ENCODE measurements at places on chromosomes 2 and 18. TPM values are rescaled to one million over a fixed set of nuclear protein-coding genes. Genes with fewer than 3 reads are reported as not detected.

DNA sequence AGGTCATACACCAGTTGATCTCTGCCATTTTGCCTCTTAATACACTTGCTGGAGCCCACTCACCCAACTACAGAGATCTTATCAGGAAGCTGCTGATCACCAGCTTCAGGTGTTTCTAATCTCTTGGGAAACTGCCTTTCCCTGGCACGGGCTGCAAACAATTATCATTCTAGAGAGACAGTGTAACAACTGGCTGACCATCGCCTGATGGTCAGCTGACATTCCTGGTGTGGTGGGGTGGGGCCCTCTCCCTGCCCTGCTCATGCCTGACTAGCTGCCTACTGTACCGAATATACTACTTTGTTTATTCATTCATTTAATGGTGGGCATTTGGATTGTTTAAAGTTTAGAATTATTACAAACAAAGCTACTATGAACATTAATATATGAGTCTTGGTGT lies 311.5 kb downstream of the CBLN2 start:
- no peaks in the 10 kb centered on the region for H3K27me3 ChIP-seq
- DNase-seq = no peak
- no peaks in the 10 kb centered on the region for H3K36me3 ChIP-seq

- no peaks in the 10 kb centered on the region for H3K36me3 ChIP-seq
- no peaks in the 10 kb centered on the region for H3K27me3 ChIP-seq
- H3K27ac ChIP-seq = no peak overlapping the region
- DNase-seq = no peak
Observed at GRCh38 chr2:65275141-65275915, 47.7 kb downstream of the ACTR2 start.

DNA sequence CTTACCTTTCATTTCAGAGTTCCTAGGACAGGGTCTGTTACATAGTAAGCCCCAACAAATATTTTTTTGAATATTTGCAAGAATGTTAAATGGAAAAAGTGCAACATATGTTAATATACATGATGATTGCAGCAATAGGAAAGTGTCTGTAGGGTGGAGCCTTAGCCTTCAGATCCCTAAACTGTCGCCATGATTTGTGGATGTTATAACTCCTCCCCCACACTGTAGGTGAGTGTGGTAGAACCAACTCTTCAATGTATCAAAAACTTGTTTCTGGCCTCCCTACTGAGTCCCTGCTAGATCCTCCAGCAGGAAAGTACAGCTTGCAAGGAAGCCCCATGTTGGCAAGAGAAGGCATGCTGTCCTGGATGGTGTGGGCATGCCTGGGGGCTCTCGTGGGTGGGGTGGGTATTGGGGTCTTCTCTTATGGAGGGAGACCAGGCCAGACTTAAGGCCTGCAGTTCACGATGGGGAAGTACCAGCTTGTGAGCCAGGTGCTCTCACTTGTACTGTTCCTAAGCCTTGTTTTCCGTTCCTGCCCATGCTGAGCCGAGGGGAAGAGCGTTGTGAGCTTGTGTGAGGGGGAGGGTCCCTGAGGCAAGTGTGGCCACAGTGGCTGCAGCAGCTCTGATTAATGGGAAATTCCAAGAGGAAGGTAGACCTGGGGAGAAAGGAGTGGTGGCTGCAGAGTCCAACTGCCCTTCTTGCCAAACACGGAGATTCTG lies 11.4 kb downstream of the FHOD3 start:
- DNase-seq = no peak
- no peak overlapping the region for H3K4me3 ChIP-seq
- no peaks in the 10 kb centered on the region for H3K36me3 ChIP-seq
- peaks cover 32% of the 10 kb centered on the region for H3K4me1 ChIP-seq

DNA sequence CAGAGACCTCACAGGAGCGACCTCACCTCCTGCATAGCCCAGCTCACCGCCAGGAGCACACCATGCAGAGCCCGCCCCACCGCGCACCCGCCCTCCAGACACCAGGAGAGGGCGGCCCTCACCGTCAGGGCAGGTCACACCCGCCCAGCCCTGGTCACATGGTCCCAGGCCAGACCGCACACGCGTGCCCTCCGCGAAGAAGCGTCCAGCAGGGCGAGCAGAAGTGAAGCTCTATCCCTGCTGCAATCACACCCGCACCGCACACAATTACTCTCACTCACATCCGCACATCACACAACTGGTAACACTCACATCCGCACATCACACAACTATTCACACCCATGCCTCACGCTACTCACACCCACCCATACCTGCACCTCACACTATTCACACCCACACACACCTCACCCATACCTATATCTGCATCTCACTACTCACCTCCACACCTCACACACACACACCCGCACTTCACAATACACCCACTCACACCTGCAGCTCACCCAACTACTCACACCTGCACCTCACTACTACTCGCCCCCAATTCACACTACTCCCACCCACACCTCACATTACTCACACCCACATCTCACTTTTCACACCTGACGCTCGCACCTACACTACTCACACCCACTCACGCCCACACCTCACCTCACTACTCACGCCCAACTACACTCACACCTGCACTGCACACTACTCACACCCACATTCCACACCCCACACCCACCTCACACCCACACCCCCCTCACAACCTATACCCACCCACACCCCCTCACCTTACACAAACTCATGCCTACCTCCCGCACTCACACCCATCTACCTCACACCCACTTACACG lies 242.0 kb downstream of the HDAC4 start:
- H3K27ac ChIP-seq = no peak overlapping the region
- H3K36me3 ChIP-seq = no peaks in the 10 kb centered on the region
- DNase-seq = peak; percentile 49
- H3K4me1 ChIP-seq = no peaks in the 10 kb centered on the region
- no peaks in the 10 kb centered on the region for H3K27me3 ChIP-seq

DNA sequence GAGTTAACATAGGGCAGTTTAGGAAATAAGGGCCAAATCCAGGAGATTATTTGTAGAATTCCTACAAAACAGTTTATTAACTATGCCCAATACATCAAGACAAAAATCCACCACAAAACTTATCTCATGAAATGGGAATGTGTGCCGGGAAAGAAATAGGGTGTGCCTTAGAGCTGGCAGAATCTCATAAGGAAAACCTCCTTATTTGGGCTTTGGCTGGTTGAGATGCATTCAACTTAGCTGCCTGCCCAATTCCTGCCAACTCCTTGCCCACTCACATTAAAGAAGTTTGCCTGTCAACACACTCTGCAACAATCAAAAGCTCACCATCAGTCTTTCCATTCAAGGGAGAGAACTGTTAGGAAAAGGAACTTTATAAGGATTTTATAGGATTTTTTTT lies 500.6 kb downstream of the SATB2 start:
- H3K27me3 ChIP-seq = no peaks in the 10 kb centered on the region
- no peak overlapping the region for H3K27ac ChIP-seq
- no peak overlapping the region for H3K4me3 ChIP-seq
- DNase-seq = no peak

- no peak overlapping the region for H3K27ac ChIP-seq
- H3K4me3 ChIP-seq = no peak overlapping the region
- H3K36me3 ChIP-seq = no peaks in the 10 kb centered on the region
- no peak for DNase-seq
Observed at GRCh38 chr2:136362676-136363390, 244.9 kb upstream of the CXCR4 start.

DNA sequence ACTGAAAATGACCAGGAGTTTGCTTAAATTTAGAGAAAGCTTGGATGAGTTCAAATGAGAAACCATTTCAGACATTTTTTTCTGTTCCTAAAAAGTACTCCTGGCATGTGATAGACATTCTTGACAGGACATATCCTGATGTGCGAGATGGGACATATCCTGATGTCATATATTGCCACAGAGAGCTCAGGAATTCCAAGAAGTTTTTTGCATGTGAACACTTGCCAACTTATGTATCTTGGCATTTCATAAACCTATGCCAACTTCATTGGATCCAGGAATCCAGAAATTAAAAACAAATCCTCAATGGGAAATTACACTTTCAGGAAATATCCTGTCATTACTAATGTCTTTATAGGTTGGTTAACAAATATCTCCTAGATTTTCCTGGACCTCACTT lies 2.9 kb upstream of the SERPINB3 start:
- H3K4me1 ChIP-seq = no peaks in the 10 kb centered on the region
- DNase-seq = no peak
- H3K4me3 ChIP-seq = no peak overlapping the region
- H3K27ac ChIP-seq = no peak overlapping the region

Gene AGXT
- 0.14 TPM for total RNA-seq

DNA sequence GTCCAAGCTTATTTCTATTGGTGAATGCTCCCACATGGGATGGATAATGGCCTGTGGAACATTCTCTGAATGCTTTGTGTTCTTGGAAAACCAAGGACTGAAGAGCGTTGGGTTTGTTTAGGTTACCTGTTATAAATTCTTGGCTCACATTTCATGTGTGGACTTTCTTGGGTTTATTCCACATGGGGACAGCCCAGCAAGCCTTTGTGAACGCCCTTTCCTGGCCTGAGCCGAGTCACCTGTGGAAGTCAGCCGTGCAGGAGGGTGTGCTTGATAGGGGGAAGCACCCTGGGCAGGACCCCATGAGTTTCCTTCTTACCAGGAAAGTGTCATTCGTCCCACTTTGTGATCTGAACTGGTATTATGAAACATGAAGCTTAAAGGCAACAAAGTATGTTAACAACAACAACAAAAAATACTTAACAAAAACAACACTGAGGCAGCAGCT lies 4.1 kb downstream of the RAB31 start:
- no peaks in the 10 kb centered on the region for H3K27me3 ChIP-seq
- peaks cover 60% of the 10 kb centered on the region for H3K4me1 ChIP-seq
- no peaks in the 10 kb centered on the region for H3K36me3 ChIP-seq
- H3K4me3 ChIP-seq = no peak overlapping the region
- DNase-seq = no peak
- no peak overlapping the region for H3K27ac ChIP-seq

- no peak for DNase-seq
- no peaks in the 10 kb centered on the region for H3K4me1 ChIP-seq
- no peaks in the 10 kb centered on the region for H3K36me3 ChIP-seq
- H3K27me3 ChIP-seq = no peaks in the 10 kb centered on the region
- no peak overlapping the region for H3K27ac ChIP-seq
Observed at GRCh38 chr18:39805218-39805617, 2149.8 kb upstream of the PIK3C3 start.

DNA sequence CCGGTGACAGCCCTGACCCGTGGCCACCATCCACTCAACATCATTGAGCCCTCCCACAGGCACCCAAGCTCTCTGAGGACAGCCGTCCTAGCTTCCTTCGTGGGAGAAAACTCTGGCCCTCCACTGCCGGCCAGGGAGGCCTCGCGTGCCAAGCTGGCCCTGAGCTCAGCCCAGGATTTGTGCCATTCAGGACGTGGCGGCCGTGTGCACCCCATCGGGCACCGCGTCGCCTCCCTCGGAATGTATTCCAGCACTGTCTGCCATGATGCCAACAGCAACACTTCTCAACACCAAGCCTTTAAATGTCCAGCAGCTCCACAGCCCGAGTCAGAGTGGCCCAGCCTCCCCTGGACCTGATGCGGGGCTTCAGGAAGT lies 35.7 kb downstream of the ZNF516 start:
- H3K27me3 ChIP-seq = no peaks in the 10 kb centered on the region
- peak overlapping the region; percentile 88 for H3K27ac ChIP-seq
- H3K4me1 ChIP-seq = peaks cover 41% of the 10 kb centered on the region
- no peaks in the 10 kb centered on the region for H3K36me3 ChIP-seq
- peak; percentile 27 for DNase-seq

Gene ASPRV1
- 2.1 TPM for total RNA-seq

DNA sequence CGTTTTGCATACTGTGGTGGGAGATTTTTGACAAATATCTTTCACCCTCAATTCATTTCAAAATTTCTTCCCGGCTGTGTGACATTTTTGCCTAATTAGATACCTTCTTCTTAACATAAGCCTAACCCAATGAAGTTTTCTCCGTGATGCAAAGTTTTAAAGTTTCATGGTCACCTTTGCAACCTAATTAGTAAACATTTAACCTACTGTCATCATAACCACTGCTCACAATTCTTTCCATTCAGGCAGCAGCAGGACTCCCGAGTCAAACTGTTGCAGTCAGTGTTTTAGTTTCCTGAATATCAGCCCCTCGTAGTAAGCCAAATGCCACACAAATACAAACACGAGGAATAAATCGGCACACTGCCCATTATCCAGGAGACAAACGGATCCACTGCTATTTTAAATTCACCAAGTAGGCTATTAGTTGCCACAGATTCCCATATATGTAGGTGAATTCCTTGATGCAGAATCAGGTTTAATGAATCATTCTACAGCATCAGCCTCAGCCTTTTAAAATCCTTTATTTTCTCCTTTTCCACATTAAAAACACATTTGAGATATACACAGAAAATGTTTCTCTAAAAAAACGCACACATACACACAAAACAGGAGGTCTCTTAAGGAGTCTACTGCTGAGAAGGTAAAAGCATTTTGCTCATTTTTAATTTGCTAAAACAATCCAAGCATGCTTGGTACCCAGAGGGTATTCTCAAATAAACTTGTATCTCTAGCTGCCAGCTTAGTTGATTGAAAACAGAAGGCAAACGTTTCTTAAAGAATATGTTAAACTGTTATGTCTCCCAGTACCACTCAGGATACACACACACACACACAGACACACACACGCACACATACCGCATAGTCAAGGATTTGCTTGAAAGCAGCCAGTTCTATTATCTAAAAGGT lies 106.5 kb upstream of the KCTD1 start:
- no peaks in the 10 kb centered on the region for H3K27me3 ChIP-seq
- H3K4me3 ChIP-seq = peak overlapping the region; percentile 68
- peak overlapping the region; percentile 94 for H3K27ac ChIP-seq
- H3K4me1 ChIP-seq = peaks cover 6% of the 10 kb centered on the region

DNA sequence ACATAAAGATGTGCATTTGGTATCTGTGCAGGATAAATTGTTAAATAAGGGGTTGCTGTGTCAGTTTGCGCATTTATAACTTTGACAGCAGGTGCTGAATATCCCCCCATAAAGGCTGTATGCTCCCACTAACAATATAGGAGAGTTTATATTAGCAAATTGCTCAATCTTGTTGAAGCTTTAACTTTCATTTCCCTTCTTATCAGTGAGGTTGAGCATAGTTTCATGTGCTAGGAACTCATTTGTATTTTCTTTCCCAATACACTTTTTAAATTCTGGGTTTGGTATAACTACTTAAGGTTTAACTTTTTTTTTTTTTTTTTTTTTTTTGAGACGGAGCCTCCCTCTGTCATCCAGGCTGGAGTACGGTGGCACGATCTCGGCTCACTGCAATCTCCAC lies 89.0 kb downstream of the FAM117B start:
- H3K36me3 ChIP-seq = no peaks in the 10 kb centered on the region
- DNase-seq = no peak
- H3K4me3 ChIP-seq = no peak overlapping the region
- peaks cover 7% of the 10 kb centered on the region for H3K4me1 ChIP-seq
- H3K27ac ChIP-seq = no peak overlapping the region

- no peaks in the 10 kb centered on the region for H3K36me3 ChIP-seq
- no peaks in the 10 kb centered on the region for H3K4me1 ChIP-seq
- H3K4me3 ChIP-seq = no peak overlapping the region
- no peaks in the 10 kb centered on the region for H3K27me3 ChIP-seq
- DNase-seq = peak; percentile 56
- no peak overlapping the region for H3K27ac ChIP-seq
Observed at GRCh38 chr2:178008636-178009289, 63.8 kb downstream of the PDE11A start.

GRCh38 chr2:223563462-223563861 lies 38.7 kb downstream of the SCG2 start:
- DNase-seq = no peak
- H3K4me1 ChIP-seq = no peaks in the 10 kb centered on the region
- no peaks in the 10 kb centered on the region for H3K27me3 ChIP-seq
- no peaks in the 10 kb centered on the region for H3K36me3 ChIP-seq

- H3K4me3 ChIP-seq = no peak overlapping the region
- H3K36me3 ChIP-seq = no peaks in the 10 kb centered on the region
- peak overlapping the region; percentile 54 for H3K27ac ChIP-seq
- peak; percentile 64 for DNase-seq
- H3K27me3 ChIP-seq = no peaks in the 10 kb centered on the region
Observed at GRCh38 chr2:208033701-208034502, 8.6 kb upstream of the PLEKHM3 start.

All from adrenal gland (tissue), 19 donors.